ENCODE measurements at places on chromosomes 7 and 10. TPM values are rescaled to one million over a fixed set of nuclear protein-coding genes. Genes with fewer than 3 reads are reported as not detected.

DNA sequence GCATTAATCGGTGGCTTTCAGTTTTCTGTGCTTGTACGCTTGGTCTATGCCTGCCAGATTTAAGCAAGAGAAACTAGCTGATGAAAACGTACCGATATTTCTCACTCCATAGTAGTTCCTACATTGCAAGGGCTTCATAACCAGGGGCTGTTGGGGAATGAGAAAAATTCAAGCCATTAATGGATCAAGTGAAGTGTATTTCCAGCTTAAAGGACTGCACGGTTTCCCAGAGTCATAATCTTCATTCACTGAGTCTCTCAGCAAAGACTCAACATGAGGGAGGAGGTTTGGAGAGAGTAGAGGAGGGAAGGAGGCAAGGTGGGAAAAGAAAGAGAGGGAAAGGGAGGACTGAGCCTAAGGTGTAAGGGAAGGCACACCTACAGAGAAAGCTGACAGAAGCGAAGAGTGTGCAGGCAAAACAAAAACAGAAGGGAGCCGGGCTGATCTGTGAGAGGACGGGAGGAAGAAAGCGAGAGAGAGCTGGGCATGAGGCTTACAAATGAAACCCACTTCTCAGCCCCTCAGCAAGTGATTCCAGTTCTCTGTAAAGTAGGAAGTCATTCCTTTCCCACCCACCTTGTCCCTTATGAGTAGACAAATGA is 625 bp downstream of the GIMAP2 start:
- DNase-seq, result no peak

CPA2 gene
- 0.05 TPM for polyA plus RNA-seq

PCDH15 gene
- polyA plus RNA-seq, result not detected

CEP55 gene
- polyA plus RNA-seq, result 15.2 TPM

TEX47 gene
- polyA plus RNA-seq, result not detected

STOX1 gene
- 0.09 TPM for polyA plus RNA-seq
